Tibial artery (tissue), 4 donors: ENCODE measurements at places on chromosomes 1 and 21.
A peak's percentile ranks its signal among the peaks of the same experiment; 100 is the strongest.

DNA sequence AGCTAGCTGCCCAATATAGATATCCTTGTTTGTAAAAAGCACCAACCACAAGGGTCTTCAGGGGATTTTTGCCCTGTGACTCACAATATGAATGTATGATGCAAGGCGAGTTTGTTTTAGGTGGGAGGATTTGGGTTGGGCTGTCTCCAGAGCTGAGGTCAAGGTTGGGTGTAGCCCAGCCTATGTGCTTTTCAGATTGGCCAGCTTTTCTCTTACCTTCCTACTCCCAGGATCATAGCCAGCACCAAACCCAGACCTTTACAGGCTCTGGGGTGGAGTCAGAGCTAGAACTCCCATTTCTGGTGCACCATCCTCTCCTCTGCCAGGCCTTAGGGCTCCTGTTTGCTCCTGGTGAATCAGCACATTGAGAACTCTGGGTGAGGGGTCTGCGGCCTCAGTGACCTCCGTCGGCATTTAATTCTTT lies 55.6 kb upstream of the GCLM start:
- DNase-seq = no peak
- no peaks in the 10 kb centered on the region for H3K36me3 ChIP-seq
- H3K4me3 ChIP-seq = no peak overlapping the region
- no peaks in the 10 kb centered on the region for H3K27me3 ChIP-seq
- H3K4me1 ChIP-seq = no peaks in the 10 kb centered on the region

DNA sequence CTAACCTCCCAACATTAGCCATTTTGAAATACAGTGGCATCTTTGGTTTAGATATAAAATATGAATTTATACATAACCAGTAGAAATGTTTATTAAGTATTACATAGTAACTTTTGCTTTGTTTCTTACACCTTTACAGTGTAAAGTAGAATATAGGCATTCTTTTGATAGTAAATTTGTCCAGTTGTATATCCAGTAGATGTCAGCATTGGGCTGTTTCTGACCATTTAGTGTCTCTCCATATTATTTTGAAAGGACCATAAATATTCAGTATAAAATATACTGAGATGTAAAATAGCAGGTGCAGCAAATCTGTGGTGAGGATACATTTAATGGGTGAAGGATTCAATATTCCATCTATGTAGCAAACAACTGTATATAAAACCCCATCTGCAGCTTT lies 115.8 kb upstream of the ZRANB2 start:
- no peaks in the 10 kb centered on the region for H3K27me3 ChIP-seq
- no peak for DNase-seq
- H3K4me1 ChIP-seq = no peaks in the 10 kb centered on the region
- H3K27ac ChIP-seq = no peak overlapping the region
- no peak overlapping the region for H3K4me3 ChIP-seq
- no peaks in the 10 kb centered on the region for H3K36me3 ChIP-seq

DNA sequence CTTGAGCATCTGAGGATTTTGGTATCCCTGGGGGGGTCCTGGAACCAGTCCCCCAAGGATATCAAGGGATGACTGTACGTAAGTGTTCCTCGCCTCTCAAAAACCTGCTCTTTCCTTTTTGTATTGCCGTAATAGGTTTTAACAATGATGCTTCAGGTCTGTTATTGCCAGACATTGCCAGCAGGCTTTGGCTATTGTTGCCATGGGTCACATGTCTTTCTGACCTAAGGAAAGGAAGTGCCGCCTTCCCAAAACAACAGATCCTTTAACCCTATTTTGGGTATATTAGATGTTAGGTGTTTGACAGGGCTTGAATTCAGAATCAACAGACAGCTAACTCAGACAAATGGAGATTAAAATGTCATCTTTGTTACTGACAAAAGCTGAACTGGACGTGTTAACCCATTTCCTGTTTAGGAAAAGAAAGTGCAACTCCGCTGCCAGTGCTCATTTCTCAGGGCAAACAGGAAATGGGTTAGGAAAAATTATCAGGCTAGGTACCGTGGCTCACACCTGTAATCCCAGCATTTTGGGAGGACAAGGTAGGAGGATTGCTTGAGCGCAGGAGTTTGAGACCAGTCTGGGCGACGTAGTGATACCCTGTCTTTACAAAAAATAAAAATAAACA lies 12.4 kb upstream of the PRPF38B start:
- no peaks in the 10 kb centered on the region for H3K27me3 ChIP-seq
- no peak overlapping the region for H3K27ac ChIP-seq
- H3K4me1 ChIP-seq = no peaks in the 10 kb centered on the region
- no peak for DNase-seq
- no peaks in the 10 kb centered on the region for H3K36me3 ChIP-seq

DNA sequence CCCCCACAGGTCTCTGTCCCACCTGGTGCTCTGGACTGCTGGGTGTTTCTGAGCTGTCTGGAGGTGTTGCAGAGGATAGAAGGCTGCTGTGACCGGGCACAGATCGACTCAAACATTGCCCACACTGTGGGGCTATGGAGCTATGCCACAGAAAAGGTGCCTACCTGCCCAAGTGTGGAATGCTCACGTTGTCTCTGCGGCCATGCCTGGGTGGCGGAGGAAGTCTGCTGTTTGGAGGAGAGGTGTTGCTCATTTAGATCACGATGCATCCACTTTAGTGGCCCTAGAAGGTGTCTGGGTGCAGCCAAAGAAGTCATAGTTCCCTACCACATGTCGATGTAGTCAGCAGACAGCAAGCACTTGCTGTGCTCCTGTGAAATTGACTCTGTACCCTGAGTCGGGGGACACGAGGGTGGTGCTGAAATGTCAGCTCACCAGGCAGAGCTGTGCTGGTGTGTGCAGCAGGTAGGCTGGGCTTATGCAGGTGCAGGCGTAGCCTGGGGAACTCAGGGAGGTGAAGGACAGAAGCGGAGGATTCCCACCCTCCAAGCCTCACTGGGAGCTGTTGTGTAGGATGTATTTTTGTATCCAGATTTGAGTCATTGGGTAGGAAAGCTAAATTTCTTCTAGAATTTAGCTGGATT lies 32.8 kb upstream of the PWP2 start:
- no peak for DNase-seq
- peaks cover 52% of the 10 kb centered on the region for H3K36me3 ChIP-seq
- no peak overlapping the region for H3K27ac ChIP-seq
- no peaks in the 10 kb centered on the region for H3K27me3 ChIP-seq
- no peaks in the 10 kb centered on the region for H3K4me1 ChIP-seq

DNA sequence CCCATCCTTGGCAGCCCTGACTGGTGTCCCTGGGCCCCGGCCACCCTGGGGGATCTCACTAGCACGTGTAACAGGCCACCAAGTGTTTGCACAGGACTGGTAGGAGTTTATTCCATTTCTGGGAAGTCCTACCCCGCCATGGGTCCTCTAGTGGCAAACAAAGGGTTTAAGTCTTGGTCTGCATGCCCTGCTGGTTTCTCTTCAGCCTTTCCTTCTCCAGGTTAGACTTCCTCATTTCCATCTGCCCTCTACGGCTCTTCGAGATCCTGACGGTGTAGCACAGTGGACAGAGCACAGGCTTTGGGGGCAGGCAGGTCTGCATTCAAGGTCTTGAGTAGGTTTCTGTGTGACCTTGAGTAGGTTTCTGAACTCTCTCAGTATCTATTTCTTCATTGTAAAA lies 2.8 kb downstream of the AGTRAP start:
- no peaks in the 10 kb centered on the region for H3K27me3 ChIP-seq
- H3K4me1 ChIP-seq = no peaks in the 10 kb centered on the region
- H3K27ac ChIP-seq = no peak overlapping the region

- no peak for DNase-seq
- H3K4me1 ChIP-seq = no peaks in the 10 kb centered on the region
- H3K36me3 ChIP-seq = no peaks in the 10 kb centered on the region
These were observed 261.8 kb downstream of the FOXD2 start for GRCh38 chr1:47699492-47700235.

DNA sequence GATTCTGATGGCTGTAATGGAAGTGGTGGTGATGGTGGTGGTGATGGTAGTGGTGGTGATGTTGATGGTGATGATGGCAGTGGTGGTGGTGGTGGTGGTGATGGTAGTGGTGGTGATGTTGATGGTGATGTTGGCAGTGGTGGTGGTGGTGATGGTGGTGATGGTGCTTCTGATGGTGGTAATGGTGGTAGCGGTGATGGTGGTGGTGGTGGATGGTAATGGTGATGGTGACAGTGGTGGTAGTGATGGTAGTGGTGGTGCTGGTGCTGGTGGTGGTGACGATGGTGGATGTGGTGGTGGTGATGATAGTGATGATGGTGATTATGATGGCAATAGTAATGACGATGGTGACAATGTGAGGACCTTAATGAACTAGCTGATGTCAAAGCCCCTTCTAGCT lies 35.6 kb upstream of the LRRC3 start:
- H3K27me3 ChIP-seq = peaks cover 49% of the 10 kb centered on the region
- no peak overlapping the region for H3K27ac ChIP-seq
- H3K4me1 ChIP-seq = no peaks in the 10 kb centered on the region
- no peaks in the 10 kb centered on the region for H3K36me3 ChIP-seq

DNA sequence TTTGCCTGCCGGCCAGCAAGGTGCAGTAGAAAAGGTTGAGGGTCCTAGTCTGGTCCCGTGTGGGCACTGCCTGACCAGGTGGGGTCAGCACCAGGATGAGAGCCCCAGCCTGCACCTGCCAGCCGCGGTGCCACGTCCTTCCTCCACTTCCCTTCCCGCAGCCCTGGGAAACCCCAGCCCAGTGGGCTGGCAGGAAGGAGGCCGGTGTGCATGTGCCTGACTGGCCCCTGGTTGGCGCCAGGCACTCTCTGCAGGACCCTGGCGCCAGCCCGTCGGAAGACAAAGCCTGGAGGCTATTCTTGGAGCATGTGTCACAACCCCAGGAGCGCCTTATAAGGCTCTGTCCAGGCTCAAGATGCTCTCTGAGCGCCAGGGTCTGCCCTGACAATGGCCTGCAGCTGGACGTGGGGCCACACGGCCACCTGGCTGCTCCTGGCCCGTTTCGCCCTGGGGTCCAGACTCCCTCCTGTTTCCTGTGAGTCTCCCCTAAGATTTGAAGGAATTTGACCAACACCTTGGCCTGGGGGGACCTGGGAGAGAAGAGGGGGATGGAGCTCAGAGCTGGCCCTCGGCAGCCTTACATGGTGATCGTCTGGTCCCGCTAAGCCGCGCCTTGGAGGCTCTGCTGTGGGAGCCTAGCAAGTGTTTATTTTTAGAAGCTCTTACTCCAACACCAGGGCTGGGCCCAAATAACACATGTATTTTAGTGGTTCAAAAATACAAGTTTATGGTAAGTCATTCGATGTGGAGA lies 31.9 kb upstream of the POFUT2 start:
- no peaks in the 10 kb centered on the region for H3K27me3 ChIP-seq
- DNase-seq = peak; percentile 95

DNA sequence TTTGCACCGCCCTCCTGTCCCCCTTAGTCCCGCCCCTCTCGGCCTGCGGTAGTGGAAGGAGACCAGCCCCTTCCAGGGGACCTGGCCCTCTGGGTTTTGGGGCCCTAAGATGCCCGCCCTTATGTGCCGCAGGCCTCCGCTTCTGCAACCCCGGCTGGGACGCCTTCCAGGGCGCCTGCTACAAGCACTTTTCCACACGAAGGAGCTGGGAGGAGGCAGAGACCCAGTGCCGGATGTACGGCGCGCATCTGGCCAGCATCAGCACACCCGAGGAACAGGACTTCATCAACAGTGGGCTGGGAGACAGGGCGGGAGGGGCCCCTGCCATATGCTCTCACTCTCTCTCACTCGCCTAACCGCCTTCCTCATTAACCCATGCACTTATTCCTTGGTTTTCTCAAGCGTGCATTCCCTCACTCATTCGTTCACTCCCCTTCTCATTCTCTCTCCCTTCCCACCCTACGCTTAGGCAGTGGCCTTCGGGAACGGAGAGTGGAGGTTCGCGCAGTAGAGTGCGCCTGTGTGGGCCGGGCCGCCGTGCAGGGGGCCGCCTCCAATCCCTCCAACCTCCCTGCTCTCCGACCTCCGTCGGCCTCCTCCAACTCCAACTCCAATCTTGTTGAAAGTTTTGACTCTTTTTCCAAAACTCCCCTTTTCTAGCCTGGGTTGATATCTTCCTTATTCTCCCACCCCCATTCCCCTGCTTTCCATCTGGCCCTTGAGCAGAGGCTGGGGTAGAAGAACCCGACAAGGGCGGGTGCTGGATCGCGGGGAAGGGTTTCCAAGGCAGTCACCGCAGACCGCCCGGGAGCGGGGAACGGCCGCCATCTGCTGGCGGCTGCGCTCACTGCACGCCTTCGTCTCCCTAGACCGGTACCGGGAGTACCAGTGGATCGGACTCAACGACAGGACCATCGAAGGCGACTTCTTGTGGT lies 15.2 kb downstream of the BCAN start:
- H3K27me3 ChIP-seq = peaks cover 37% of the 10 kb centered on the region
- H3K36me3 ChIP-seq = no peaks in the 10 kb centered on the region
- peak; percentile 72 for DNase-seq
- H3K4me1 ChIP-seq = peaks cover 54% of the 10 kb centered on the region

DNA sequence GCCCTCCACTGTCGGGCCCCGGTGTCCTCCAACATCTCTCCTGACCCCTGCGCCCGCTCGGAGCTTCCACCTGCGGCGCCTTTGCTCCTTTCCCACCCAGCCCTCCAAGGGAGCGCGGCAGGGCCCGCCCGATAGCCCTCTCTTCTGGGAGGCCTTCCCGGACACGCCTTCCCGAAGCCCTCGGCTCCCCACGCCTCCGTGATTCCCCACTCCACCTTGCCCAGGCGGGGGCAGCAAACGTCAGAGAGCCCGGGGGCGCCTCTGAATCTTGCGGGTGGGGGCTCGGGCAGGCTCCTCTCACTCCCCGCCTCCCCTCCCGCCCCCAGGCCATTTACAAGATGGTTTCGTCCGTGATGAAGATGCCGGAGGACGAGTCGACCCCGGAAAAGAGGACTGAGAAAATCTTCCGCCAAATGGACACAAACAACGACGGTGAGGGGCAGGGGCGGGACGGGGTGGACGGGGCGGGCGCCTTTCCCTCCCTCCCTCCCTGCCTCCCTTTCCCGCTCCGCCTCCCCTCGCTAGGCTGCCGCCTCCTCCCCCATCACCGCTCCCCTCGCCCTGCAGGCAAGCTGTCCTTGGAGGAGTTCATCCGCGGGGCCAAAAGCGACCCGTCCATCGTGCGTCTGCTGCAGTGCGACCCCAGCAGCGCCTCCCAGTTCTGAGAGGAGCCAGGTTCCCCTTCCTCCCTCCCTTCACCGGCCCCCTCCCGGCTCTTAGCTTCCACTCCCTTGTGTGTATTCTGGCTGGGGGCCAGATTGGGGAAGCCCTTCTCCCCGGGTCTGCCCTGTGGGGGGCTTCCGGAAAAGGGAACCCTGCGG lies 7.1 kb downstream of the HPCA start:
- DNase-seq = peak; percentile 69
- peaks cover 18% of the 10 kb centered on the region for H3K4me1 ChIP-seq

- peaks cover 62% of the 10 kb centered on the region for H3K4me1 ChIP-seq
- H3K27me3 ChIP-seq = no peaks in the 10 kb centered on the region
- H3K4me3 ChIP-seq = no peak overlapping the region
- DNase-seq = no peak
- H3K27ac ChIP-seq = peak overlapping the region; percentile 78
- no peaks in the 10 kb centered on the region for H3K36me3 ChIP-seq
These were observed 28.5 kb downstream of the NIBAN1 start for GRCh38 chr1:184945678-184946412.

- H3K27me3 ChIP-seq = no peaks in the 10 kb centered on the region
- H3K4me3 ChIP-seq = no peak overlapping the region
- peaks cover 3% of the 10 kb centered on the region for H3K36me3 ChIP-seq
- peaks cover 5% of the 10 kb centered on the region for H3K4me1 ChIP-seq
- no peak for DNase-seq
These were observed 24.7 kb downstream of the VAMP4 start for GRCh38 chr1:171717062-171717718.
